HTR-8/SVneo (cell line): ENCODE measurements at places on chromosomes 11 and 22.
A peak's percentile ranks its signal among the peaks of the same experiment; 100 is the strongest.

GRCh38 chr22:32327066-32327465 lies 30.6 kb upstream of the RFPL3 start:
- no peak for DNase-seq

DNA sequence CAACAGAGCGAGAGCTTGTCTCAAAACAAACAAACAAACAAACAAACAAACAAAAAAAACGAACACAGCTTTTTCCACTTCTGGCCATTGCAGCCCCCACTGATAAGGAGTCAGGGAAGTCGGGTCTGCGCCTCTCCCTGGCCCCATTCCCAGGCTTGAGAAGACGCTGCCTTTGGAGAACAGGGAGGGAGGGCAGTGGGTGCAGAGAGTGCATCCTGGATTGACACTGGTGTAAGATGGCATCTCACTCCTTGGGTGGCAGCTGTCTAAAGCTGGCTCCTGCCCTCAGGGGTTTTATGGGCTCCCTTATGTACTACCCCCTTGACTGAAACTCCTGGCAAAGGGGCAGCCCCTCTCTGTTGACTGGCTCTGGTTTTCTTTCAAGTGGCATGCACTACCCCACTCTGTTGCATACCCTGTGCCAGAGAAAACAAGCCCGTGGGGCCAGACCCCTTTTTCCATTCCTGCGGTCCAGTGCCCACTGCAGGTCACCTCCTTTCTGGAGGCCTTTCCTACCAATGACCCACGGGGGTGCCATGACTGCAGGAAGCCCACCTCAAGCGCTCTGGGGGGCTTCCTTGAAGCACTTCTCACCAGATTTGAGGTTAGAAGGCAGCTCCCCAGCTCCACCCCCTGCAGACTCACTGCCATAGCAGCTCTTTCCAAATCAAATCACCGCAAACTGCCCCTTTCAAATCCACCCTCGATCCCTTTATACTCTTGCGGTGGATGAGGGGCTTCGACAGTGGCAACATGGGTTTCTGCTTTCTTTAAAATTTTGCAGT lies 12.7 kb downstream of the DRAP1 start:
- DNase-seq, result no peak

- no peak for DNase-seq
These were observed 174.7 kb upstream of the CADM1 start for GRCh38 chr11:115678942-115679341.

DNA sequence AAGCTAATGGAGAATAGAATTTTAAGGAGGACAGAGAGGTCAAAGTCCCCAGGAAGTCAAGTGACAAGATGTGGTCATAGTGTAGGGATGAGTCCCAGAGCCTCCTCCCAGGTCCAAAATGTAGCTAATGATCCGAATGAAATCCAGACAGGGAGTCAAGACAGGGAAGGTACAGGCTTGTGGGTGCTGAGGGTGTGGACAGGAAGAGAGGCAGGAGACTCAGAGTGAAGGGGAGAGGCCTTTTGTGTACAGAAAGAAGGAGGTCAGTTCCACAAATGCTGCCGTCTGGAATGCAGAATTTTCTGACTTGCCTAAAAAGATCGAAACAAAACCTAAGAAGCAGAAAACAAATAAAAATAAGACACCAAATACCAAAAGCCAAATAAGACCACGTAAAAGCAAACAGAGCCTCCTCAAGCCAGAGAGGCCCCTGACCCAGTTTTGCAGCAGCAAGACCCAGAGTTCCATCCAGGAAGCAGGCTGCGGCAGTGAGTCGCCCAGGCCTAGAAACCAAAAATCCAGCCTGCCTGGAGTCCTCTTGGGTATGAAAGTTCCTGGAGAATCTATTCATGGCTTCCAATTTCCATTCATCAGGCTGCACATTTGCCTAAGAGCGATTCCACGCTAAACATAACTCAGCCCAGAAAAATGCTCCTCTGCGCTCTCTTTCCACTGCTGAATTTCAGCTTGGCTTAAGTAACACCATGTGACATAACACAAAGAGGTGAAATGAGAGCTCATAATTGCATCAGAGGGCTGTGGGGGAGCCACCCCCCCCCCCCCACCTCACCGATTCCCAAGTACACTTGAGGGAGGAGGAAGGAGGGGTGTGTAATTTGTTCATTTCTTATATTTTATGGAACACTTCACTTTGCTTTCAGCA lies 71.2 kb downstream of the KIRREL3 start:
- no peak for DNase-seq

GRCh38 chr22:19716829-19717105 lies 2.5 kb downstream of the SEPTIN5 start:
- no peak for DNase-seq

- DNase-seq, result no peak
These were observed 985.1 kb downstream of the BRD1 start for GRCh38 chr22:48842583-48842945.

GRCh38 chr11:123174196-123175183 lies 20.6 kb downstream of the CLMP start:
- DNase-seq, result peak; percentile 80

DNA sequence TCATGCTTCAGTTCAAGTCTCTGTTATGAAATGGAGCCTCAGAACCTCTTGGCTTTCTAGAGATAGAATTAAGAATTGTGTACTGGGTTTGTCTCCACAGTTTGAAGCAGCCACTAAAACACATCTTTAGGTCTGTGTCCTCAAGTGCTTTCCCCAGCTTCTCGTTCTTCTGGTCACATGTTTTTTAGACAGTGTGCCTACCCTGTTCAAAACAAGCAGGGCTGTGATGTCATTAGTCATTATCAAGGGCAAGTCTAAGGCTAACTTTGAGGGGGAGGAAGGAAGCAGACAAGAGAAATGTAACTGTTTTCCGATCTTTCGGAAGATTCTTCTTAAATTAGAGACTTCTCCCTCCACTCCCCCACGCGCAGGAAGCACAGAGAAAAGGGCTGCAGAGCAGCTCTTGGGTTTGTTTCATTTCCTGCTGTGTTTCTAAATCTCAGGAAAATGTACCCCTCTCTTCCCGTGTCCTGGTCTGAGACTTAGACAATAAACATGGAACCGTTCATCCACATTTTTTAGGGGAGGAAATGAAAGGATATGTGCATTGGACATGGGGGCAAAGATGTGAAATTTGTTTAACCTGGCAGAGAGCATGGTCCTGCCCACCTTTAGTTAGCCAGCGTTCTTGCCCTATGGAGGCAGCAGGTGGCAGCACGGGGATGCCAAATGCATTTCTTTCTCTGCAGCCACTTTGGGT lies 3.1 kb downstream of the AKIP1 start:
- DNase-seq, result no peak

- peak; percentile 52 for DNase-seq
These were observed at the start of gene PACSIN3 for GRCh38 chr11:47186076-47186699. TSS of gene PACSIN3 (minus strand) at chr11:47186434. CDS start at chr11:47182727, 3,707 bp downstream.

DNA sequence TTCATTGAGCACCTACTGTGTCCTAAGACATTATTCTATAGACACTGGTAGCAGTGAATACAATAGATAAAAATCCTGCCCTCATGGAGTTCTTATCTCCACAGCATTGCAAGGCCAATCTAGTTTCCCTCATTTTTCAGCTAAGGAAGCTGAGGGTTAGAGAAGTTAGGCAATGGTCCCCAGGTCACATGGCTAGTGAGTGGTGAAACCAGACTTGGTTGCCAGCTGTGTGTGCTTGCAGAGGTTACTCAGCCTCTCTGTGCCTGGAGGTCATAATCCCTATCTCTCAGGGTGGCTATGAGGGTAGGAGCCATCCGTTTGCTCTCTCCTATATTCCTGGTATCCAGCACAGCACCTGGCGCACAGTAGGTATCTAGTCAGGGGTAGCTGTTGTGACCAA lies 147.7 kb upstream of the SEZ6L start:
- no peak for DNase-seq

GRCh38 chr22:19285831-19286230 lies 5.7 kb downstream of the CLTCL1 start:
- DNase-seq, result no peak

GRCh38 chr11:21069909-21070308 lies 400.5 kb downstream of the NELL1 start:
- DNase-seq, result no peak

GRCh38 chr22:19706661-19707151 lies 7.6 kb upstream of the SEPTIN5 start:
- DNase-seq, result no peak

DNA sequence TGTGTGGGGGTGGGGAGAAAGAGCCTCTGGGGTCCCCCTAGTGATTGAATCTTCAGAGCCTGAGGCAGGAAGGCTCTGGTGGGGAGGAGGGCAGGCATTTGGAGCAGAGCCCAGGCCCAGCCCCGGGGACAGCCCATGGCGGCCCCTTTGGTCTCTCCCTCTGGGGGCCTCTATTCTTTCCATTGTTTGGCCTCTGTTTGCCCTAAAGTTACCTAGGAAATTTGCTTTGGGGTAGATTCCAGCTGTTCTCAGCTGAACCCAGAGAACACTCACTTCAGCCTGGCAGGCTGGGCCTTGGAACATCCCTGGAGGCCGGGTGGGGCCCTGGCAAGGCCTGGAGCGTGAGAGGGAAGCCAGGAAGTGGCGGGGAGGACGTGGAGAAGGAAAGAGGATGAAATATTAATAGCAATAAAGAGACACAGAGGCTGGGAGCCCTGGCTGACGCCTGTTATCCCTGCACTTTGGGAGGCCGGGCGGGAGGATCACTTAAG lies 22.9 kb upstream of the A4GALT start:
- no peak for DNase-seq

DNA sequence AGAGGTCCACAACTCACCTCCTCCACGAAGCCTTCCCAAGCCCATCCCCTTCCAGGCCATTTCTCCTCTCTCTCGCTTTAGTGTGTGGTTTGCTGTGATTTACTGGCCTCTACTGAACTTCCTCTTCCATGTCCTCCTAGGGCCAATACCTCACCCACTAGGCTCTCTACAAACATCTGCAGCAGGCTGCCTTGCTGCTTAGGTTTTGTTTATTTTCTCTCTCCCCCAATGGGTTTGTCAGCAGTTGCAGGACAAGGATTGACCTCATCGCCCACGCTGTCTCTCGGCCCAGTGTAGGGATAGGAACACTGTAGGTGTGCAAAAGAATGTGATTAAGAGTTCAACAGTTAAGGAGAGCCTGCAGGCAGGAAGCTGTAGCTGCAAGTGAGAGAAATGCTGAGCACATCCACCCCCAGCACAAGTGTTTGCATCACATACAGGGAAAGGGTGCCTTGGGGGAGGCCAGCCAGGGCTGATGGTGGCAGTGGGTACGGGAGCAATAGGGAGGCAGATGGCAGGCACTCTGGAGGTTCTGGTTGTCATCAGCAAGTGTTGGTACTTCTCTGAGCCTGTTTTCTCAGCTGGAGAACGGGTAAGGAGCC lies 1.4 kb downstream of the PC start:
- DNase-seq, result no peak

- peak; percentile 29 for DNase-seq
These were observed 52.4 kb downstream of the CACNA1I start for GRCh38 chr22:39622881-39623367.

GRCh38 chr11:70480711-70481110 lies 82.4 kb downstream of the CTTN start:
- no peak for DNase-seq

- DNase-seq, result no peak
These were observed 9.6 kb upstream of the MYH9 start for GRCh38 chr22:36397131-36398093.

DNA sequence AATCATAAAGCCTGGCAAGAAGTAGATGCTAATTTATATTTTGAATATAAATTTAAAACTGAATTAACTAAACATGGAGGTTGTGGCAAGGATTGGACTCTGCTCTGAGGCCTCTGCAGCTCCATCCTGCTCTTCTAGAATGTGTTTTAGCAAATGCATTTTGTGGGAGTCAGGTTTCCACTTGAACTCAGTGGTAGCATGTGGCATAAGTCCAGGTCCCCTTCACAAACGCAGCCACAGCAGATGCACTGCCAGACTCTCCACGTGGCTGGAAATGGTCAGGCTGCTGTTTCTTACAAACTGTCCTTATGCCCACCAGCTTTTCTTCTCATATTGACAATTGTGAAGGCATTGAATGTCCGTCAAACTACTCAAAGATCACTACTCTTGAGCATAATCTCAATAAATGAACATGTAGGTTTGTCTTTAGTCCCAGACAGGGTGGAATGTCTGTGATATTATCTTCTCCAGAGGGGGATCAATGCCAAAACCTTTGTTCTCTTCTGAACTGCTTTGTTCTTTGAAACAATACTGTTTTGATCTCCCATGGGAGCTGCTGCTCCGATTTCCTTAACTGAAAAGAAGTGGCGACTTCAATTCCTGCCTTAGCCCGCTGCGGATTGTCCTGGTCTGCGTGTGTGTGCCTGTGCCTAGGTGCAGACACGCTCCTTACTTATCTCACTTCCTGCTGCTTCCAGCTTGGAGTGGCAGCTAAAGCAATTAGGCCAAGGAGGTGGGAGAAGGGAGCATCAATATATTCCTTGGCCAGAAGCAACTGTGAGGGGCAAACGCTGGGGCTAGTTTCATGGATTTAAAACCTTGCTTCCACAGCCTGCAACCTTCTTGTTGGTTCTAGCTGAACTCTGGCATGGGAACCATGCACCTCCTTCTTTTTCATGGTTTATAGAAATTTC lies 24.2 kb downstream of the EIF4G2 start:
- no peak for DNase-seq

DNA sequence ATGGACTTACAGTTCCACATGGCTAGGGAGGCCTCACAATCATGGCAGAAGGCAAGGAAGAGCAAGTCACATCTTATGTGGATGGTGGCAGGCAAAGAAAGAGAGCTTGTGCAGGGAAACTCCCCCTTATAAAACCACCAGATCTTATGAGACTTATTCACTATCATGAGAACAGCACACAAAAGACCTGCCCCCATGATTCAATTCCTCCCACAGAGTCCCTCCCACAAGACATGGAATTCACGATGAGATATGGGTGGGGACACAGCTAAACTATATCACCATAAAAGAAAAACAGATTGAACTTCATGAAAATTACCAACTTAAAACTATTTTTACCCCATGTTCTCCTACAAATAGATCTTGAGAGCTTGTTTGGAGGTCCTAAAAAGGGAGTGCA lies 19.6 kb downstream of the ENTHD1 start:
- no peak for DNase-seq

- no peak for DNase-seq
These were observed 3.2 kb upstream of the FLI1 start for GRCh38 chr11:128690665-128691101.
